Amniotic epithelial cell (primary cell): ENCODE measurements at places on chromosomes 5 and 9.
A peak's percentile ranks its signal among the peaks of the same experiment; 100 is the strongest.

- peak; percentile 84 for DNase-seq
Measured at GRCh38 chr5:179780362-179780761, 13.4 kb upstream of the LTC4S start.

DNA sequence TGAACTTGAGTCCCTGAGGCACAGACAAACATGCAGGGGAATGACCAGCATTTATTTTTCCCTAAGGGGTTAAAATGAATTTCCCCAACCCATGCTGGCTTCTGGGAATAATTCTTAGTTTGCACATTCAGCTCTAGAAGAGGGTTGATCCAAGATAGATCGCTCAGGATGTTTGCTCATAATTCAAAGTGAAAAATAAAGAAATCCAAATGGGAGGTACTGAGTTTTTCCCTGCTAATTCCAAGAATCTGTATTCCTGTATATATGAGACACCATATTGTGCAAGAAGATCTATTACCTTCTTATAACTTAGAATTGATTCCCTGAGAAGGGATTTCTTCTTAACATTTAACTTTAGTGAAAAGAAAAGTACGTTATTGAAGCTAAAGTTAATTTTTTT lies 96.2 kb downstream of the VCAN start:
- no peak for DNase-seq

DNA sequence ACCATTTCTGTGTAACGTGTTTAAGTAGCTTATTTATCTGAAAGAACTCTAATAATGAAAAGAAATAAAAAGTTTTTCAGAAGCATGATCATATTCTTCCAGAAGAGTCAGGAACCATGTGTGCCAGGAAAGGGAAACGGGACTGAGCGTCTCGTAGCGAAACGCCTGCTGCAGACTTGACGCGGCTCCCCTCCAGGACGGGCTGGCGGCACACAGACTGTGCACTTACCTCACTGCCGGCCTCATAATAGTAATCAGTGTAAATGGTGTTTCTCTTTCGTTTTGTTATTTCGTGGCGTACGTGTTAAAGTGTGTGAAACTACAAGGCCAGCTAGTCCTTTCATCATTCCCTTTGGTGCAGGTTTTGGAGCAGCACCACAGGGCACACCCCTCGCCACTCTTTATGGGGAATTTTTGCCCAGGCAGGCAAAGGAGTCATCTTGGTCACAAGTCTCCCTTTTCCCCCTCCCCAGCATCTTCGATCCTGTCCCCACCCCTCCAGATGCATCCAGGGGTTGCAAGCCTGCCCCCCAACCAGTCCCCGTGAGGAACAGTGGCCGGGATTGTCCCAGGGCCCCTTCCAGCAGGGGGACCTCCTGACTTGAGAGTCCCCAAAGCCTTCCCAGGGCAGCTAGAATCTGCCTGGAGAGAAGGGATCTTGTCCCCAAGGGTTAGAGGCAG lies 233.1 kb downstream of the FANCC start:
- no peak for DNase-seq

DNA sequence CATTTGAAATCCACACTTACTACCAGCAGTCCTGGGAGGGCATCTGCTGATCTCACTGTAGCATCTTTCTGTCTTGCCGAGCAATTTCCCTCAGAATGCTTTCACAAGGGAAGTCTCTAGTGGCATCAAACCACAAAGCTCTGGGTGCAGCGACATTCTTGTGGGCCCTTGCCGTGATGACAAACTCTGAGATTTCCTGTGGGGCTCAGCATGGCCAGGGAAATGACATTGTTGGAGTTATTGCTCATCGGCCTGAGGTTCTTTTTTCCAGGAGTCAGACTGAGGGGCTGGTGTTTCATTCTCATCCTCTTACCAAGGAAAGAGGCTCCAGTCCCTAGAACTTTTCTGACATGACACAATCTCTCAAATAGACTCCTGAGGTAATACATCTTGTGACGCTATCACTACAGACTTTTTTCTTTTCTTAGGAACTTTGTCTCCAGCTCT lies 51.4 kb downstream of the PFDN1 start:
- DNase-seq, result peak; percentile 69
